Stimulated activated CD4-positive, alpha-beta T cell treated with anti-CD3 and anti-CD28 coated beads, TNF-alpha, amount 100 ng/mL, for 1 hour (primary cell): ENCODE measurements at places on chromosomes 2 and 18.

DNA sequence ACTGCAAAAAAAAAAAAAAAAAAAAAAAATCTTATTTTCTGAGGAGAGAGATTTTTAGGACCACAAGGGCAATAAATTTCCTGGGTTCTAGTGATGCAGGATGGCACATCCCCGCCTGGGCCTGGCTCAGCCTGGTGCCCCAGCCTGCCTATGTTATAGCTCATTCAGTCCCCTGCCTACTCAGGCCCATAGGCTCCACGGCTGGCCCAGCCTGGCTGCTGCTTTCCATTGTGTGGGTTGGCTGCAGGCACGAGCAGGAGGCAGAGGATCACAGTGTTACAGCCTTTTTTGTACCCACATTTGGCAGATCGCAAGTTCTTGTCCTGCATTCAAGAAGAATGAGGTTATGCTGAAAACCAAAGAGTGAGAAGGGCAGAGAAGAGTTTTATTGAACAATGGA is 2.8 kb upstream of the SULT6B1 start:
- DNase-seq: no peak

- DNase-seq: no peak
Observed at GRCh38 chr2:20617892-20618467, 32.9 kb downstream of the HS1BP3 start.

GRCh38 chr2:36515538-36515937 is 82.4 kb downstream of the FEZ2 start:
- DNase-seq: no peak

GRCh38 chr2:47558116-47558767 is 155.3 kb downstream of the MSH2 start:
- DNase-seq: no peak

DNA sequence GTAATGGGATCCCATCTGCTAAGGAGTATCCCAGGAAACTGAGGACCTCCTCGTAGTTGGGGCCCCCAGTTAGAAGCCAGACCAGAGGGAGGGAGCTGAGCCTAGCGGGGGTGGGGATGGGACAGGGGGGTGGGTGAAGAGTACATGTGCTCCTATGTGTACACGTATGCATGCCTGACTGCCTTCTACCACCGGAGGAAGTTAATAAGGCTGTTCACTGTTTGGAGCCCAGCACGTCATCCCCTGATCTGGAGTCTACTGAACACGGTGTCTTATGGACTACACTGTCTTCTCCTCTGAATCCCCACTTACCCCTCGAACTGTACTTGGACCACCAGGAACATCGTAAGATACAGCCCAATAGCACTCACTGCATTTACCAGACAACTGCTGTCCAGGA is 68.5 kb downstream of the SFXN5 start:
- DNase-seq: no peak

GRCh38 chr18:28802546-28802945 is 625.6 kb upstream of the CDH2 start:
- no peak for DNase-seq

DNA sequence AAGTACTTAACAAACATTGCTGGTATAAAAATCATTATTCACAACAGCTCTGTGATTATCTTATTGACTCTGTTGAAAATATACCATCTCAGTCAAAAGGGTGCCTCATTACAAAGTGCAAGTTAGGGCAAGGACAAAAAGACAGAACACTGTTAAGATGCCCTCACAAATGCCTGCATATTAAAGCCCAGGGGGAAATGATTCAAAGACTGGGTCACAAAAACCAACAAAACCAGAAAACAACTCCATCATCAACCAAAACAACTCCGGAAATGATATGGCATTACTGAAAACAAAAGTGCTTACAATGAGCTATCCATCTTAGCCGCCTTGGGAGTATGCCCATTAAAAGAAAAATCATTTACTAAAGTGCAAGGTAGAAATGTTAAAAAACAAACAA is 9.9 kb downstream of the PLA2R1 start:
- DNase-seq: no peak

DNA sequence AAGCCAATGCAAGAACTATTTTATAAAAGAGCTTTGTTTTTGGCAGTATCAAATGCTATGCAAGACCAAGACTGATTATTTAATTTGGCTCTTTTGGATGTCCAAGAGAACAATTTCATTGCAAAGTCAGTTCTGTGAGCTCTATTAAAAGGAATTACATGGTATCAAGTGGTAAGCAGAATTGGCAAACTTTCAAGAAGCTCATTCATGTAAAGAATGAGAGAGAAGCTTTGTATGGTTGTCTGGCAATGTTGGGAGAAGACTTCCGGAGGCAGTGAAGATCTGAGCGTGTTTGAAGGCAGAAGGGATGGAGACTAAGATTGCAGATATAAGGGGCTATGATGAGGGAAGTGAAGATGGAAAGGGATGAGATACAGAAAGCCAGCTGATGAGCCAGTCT is 49.6 kb downstream of the CPS1 start:
- DNase-seq: no peak

- DNase-seq: no peak
Observed at GRCh38 chr18:8140841-8141501, 468.3 kb upstream of the RAB12 start.

DNA sequence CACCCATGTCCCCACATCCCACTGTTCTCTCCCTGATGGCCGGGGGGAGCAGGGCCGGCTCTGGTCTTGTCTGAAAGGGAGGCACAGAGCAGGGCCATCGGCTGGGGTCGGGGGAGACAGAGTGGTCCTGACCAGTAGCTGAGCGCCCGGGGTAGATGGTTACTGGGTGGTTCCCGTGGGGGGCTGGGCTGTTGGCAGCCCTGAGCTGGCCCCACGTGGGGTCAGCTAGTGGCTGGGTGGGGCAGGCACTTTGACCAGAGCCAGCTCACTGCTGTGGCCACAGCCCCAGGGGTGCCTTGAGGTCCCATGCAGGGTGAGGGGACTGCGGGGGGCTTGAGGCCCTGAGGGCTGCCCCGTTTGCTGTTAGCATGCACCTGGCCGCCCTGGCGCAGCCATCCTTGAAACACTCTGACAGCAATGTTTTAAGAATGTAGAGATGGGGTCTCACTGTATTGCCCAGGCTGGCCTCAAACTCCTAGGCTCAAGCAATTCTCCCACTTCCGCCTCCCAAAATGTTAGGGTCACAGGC is 12.3 kb upstream of the NEU4 start:
- DNase-seq: no peak

DNA sequence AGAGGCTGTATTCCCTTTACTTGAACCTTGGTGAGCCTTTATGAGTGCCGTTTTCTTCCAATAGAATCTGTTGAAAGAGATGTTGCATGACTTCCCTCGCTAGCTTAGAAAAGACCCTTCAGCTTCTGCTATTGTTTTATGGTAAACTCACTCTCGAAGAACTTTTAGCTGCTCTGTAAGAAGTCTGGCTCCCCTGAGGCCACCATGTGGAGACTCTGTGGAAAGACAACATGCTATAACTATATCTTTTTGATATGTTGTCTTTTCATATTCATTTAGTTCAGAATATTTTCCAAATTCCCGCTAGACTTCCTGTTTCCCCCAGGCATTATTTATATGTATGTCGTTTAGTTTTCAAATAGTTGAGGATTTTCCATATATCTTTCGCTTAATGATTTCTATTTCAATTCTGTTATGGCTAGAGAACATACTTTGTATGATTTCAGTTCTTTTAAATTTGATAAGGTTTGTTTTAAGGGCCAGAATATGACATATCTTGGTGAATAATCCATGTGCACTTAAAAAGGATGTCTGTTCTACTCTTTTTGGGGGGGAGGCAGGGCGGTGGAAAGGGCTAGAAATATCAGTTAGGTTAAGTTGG is 64.1 kb downstream of the PTPN4 start:
- DNase-seq: no peak

GRCh38 chr18:24609254-24609653 is 148.8 kb downstream of the HRH4 start:
- DNase-seq: no peak

DNA sequence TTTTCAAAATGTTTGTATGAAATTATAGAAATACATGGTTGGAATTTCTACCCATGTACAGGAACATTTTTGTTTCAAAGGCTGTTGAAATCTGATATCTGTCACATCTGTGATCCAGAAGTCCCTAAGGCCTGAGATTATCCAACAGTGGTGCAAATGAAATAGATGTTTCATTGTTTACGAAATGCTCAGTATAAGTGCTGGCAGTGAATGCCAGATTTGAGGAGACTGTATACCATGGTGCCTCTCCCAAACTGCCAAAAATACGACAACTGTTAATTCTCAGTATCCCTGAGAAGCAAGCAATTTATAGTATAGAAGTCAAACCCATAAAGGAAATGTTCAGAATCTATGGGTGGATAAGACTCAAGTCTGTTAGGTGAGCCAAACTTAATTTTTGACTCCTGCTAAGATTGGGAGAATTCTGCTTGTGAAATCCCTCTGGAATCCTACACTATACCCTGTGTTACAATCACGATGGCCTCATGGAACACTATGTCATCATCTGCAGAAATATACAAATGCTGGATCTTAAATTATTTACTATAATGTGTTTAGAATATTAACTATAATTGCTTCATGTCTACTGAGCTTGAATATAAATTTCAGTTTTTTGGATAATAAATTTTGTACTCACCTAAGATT is 71.2 kb upstream of the DOCK10 start:
- DNase-seq: no peak

GRCh38 chr2:139055202-139055601 is 275.0 kb upstream of the NXPH2 start:
- no peak for DNase-seq

GRCh38 chr2:10289891-10290290 is 12.8 kb upstream of the HPCAL1 start:
- DNase-seq: no peak

DNA sequence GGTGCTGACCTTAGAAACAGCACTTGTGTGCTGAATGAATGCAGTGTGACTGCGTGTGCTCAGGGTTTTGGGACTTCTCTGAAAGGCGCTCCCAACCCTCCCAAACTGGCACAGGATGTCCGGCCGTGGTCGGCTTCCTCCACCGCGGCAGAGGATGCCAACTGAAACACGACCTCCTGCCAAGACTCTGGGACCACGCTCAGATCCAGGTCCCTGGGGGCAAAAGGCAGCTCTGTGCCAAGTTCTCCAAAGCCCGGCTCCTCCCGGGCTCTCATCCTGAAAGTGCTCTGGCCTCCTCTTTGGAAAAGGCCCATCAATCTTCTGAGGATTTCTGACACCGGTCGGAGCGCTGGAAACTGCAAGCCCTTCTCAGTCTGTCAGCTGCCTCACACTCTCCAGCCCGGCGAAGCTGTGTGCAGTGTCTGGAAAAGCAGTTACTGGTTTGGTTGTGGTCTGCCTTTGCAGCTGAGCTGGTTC is 32.3 kb upstream of the ZBTB7C start:
- DNase-seq: no peak

DNA sequence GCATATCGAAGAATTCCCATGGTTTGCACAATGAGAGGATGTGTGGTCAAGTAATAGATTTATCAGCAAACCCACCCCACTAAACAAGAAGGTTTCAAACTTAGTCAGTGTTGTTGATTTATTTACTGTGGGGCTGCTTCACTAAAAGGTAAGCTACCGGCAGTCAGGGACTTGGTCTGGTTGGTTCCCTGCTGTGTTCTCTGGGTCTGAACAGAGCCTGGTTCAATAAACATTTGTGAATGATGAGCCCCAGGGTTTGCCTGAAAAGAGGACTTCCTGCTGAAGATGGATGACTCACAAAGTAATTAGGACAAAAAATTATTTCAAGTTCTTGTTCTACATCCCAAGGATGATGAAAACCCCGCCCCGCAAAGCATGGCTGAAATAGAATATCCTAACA is 108.3 kb downstream of the SPP2 start:
- no peak for DNase-seq

DNA sequence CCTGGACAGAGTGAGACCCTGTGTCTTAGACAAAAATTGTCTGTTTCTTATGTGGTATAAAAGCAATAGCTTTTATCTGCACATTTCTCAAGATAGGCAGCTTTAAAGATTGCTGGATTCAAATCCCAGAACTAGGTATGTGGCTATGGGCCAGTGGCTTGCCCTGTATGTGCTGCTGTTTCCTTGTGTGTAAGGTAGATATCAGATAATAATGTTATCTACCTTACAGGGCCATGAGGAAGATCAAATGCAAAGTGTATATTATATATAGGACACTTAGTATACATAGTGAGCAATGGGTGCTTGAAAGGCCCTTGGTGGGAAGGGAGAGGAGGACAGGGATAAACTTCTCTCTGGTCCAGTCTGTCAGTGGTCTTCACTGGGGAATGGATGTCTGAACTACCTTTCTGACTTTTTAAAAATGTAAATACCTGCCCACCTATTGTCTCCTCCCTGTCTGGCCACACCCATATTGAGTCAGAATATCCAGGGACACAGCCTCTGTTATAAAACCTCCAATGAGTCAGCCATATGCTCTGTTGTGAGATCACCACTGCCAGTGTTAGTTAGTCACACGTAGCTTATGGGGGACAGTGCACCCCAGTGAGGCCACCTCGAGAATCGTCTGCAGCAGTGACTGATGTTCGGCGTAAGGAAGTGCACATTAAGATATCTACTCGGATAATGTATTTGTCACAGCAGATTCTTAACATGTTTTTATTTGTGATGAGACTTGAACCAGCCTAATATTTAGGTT is 383.4 kb downstream of the PTPRM start:
- no peak for DNase-seq

DNA sequence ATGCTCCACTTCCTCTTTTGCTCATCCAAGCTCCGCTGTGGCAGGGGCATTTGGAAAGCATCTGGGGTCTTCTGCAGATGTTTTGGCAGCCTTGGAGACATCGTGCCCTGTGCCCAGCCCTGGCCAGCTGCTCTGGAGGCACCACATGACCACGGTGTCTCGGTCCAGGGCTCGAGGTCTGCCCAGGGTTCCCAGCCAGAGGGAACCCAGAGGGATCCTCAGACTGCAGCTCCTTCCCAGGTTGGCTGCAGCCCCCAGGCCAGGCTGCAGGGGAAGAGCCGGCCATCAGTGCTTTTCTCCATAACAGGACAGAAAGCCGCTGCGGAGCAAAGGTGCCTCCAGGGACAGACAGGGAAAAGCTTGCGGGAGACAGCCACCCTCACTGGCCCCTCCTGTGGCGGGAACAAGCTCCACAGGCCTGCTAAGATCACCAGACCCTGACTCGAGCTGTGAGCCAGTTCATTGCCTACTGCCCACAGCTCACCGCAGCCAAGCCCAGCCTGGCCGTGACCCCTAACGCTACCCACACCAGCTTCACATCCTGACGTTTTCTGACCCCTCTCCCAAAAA is 74.7 kb downstream of the SMAD7 start:
- DNase-seq: no peak

- no peak for DNase-seq
Observed at GRCh38 chr2:101550555-101550954, 75.6 kb upstream of the RFX8 start.

- DNase-seq: no peak
Observed at GRCh38 chr2:20168727-20169696, 55.9 kb downstream of the SDC1 start.
